Left renal cortex interstitium (tissue), 4 donors: ENCODE measurements at places on chromosomes 1 and 21. TPM values are rescaled to one million over a fixed set of nuclear protein-coding genes. Genes with fewer than 3 reads are reported as not detected.

GRCh38 chr1:234538930-234539649 is 60.1 kb upstream of the TARBP1 start:
- no peak for DNase-seq

GRCh38 chr1:27981145-27981544 is 21.4 kb downstream of the XKR8 start:
- DNase-seq: no peak

The TTC39A gene
- polyA plus RNA-seq: 6.7 TPM

The MTMR11 gene
- polyA plus RNA-seq: 27.2 TPM

The ZSCAN20 gene
- polyA plus RNA-seq: 5.3 TPM

The ITGB2 gene
- 21.6 TPM for polyA plus RNA-seq

GRCh38 chr1:115062542-115063004 is 26.7 kb downstream of the TSPAN2 start:
- DNase-seq: no peak

DNA sequence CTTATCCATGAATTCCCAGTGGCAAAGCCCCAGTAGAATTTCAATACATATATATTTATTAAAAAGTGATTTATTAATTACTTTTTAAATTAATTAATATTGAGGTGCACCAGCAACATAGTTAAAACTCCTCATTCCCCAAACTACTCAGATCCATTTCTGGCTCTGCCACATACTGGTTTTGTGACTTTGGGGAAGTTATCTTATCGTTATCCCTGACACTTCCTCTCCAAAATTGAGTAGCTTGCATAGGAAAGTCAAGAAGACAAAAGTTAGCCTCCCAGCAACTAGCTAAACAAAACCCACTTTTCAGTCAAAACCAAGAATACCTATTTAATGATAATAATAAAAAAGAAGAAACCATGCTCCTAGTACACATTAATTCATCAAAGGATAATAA is 35.9 kb downstream of the TCP10L start:
- DNase-seq: no peak

DNA sequence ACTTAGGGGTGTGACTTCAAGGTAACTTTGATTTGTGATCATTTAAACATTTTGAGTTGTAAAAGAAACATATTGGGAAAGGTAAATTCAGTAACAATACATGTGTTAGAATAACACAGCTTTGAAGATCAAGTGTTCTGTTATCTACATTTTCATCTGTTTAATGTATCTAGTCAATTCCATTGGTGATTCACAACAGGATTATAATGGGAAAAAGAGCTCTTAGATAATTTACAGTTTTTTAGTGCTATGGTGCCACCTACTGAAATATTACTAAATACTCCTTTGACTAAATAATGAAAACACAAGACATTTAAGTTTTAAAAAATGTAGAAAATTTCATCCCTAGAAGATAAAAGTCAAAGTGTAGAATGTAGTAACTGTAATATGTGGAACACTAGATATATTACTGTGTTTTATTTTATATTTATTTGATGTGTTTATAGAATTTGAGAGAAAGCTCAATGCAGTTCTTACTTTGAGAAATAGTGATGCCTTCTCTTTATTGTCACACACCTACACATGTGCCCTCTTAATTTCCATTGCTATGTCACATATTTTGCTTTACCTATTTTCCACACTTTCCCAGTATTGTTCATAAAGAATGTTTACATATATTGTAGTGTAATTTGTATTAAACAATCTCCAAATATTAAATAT is 47.4 kb downstream of the PTPRC start:
- no peak for DNase-seq

DNA sequence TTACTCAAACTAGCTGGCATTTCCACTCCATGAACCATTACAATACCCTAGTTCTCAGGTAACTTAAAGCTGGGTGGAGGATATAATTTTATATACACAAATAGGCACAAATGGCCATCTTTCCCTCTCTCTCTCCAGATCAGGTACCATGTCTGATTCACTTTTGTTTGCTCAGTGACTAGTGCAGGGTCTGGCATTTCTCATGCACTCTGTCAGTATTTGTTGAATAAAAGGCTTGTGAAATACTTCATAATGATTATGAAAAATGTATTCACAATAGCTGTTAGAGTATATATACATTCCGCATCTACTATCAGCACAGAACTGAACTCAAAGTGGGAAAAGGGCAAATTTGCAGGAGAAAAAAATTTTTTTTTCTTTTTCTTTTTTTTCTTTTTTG is 510.2 kb upstream of the USP24 start:
- DNase-seq: no peak

The CLCA4 gene
- not detected for polyA plus RNA-seq

- no peak for DNase-seq
Observed at GRCh38 chr21:42652527-42653230, 742 bp upstream of the PDE9A start.

- DNase-seq: no peak
Observed at GRCh38 chr1:28087614-28088167, 719 bp downstream of the EYA3 start.

The FASLG gene
- polyA plus RNA-seq: not detected

The PKNOX1 gene
- 30.9 TPM for polyA plus RNA-seq

DNA sequence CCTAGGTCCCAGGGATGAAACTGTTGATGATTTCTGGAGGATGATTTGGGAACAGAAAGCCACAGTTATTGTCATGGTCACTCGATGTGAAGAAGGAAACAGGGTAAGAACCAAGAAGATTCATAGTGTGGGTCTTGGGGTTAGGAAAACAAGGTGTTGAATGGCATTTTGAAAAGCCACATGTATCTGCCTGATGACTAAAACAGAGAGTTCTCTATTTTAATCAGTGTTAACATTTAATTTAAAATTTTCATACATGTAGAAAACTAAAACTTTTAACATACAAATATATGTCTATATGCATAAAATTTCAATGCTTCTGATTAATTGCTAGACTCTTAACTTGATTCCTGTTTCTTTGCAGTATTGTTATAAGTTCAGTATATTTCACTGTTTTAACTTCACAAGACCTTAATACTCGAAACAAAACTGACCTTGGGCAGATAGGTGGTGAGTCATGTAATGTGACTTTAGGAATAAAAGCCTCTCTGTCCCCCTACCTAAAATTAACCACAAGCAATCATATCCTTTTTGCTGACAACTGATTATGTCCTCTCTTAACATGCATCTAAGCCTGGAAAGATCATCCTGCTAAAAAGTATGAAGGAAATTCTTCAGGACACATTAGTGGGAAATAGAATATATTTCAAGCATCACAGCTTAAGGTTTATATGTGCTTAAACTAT is 95.6 kb downstream of the PTPRC start:
- no peak for DNase-seq

The RRP1 gene
- polyA plus RNA-seq: 27.1 TPM

The ACKR1 gene
- polyA plus RNA-seq: 0.29 TPM

GRCh38 chr1:30159015-30159414 is 564.4 kb downstream of the MATN1 start:
- DNase-seq: no peak

The CASQ2 gene
- polyA plus RNA-seq: 0.49 TPM

GRCh38 chr1:23169727-23170335 is 1.2 kb upstream of the LUZP1 start:
- DNase-seq: no peak

DNA sequence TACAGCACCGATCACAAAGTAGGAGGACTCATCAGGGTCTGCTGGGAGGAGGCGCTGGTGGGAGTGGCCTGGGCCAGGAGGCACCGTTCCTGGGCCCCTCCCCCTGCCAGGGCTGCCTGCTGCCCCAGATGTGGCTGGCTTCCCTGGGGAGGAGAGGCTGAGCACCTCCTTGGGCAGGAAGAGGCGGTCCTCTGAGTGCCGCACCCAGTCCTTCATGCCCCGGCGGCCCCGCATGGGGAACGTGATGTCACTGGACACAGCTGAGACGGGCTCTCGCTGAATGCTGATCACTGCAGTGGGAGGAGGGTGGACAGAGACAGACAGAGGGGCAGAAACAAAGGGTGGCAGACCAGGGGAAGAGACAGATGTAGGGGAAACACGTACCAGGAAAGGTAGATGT is 24.8 kb downstream of the ADGRB2 start:
- DNase-seq: no peak

DNA sequence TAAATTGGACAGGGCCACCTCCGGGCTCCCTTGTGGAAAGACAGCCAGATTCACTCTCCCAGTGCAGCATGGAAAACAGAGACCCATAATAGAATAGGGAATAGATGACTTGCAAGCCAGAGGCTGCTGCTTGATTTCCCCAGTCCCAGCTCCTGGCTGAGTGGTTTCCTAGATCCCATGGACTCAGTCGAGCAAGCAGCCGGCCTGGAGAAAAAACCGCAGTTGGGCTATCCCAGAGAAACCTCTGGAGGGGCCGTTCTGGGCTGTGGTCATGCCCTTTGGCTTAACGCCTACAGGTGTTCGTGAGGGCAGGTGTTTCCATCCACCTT is 61.7 kb downstream of the ELK4 start:
- DNase-seq: no peak
